Suppressor macrophage (primary cell): ENCODE measurements at places on chromosomes 5 and 9.

DNA sequence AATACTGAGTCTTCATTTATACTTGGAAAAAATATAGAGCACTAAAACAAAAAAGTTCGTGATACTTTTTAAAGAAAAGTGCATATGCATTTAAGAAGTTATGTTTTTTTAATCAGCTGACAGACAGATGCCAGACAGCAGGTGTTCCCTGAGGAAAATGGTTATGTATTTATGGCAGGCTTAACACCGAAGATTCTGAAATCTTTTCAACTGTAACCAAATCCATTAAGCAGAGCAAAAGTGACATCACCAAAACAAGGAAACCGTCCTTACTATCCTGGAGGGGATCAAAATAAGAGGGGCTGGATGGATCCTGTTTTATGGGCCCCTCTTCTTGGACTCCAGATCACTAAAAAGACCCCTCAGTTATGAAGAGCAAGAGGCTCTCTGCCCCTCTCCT lies 404.9 kb upstream of the ADAMTS16 start:
- no peak for DNase-seq

- peak; percentile 46 for DNase-seq
Measured at GRCh38 chr9:20621471-20622329, 599 bp downstream of the MLLT3 start.

DNA sequence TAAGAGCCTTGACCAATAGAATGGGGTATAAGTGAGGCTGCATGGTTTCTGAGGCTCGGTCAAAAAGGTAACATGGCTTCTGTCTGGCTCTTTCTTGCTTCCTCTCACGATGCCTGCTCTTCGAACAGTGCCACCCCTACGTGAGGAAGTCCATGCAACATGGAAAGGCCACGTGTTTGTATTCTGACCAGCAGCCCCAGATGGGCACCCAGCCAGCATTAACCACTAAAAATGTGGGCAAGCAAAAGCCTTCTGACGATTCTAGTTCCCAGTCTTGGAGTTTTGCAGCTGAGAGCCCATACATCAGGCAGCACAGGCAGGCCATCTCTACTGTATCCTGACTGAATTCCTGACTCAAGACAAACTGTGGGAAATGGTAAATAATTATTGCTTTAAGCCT lies 24.2 kb upstream of the NREP start:
- DNase-seq, result peak; percentile 93

- DNase-seq, result no peak
Measured at GRCh38 chr9:121021301-121021700, 28.8 kb downstream of the C5 start.

DNA sequence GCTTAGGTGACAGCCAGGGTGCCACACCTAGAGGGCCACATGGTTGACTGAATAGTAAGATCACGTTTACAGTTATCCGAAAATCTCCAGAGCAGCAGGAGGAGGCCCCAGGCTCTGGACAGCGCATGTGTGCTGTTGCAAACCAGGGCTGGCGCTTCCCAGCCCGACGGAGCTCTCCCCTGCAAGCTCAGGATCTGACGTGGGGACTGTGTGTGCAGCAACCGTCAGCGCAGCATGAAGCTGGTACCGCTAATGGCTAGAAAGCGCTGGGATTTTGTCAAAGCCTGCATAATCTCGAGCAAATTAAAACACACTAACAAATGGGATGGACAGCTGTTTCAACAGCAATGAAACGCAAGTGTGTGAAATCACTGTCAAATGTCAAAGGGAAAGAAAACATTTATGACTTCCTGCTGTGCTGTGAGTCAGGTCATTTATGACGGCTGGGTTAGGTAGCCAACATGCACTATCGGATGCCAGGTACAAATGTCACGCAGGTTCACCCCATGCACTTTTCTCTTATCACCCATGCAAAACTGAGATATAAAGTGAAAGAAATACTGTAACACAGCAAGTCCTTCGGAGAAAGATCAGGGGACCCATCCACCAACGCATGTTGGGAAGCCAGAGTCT lies 7.5 kb downstream of the SURF4 start:
- DNase-seq, result no peak

GRCh38 chr5:173729079-173729765 lies 112.8 kb upstream of the BOD1 start:
- no peak for DNase-seq

GRCh38 chr5:147557876-147558745 lies 48.2 kb upstream of the DPYSL3 start:
- no peak for DNase-seq

DNA sequence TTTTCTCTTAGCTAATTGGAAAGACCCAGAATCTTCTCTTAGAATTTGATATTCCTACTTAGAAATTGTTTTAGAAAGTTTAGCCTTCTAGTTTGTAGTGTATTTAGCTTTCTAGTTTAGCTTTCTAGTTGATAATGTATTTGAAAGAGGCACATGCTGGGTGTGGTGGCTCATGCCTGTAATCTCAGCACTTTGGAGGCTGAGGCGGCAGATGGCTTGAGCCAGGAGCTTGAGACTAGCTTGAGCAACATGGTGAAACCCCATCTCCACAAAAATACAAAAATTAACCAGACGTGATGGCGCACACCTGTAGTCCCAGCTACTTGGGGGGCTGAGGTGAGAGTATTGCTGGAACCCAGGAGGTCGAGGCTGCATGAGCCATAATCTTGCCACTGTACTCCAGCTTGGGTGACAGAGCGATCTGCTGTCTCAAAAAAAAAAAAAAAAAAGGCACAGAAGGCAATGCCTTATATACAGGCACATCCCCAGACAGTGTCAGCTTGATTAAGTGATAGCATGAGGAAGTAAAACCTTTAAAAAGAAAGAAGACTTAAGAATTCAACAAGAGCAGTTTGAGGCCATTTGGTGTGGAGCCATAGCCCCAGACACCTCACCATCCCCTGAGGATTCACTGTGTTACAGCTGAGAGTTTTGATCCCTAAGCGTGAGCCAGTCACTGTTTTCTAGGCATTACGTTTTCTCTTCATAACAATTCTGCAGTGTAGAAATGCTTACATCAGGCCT lies 34.6 kb downstream of the ZSWIM6 start:
- no peak for DNase-seq

DNA sequence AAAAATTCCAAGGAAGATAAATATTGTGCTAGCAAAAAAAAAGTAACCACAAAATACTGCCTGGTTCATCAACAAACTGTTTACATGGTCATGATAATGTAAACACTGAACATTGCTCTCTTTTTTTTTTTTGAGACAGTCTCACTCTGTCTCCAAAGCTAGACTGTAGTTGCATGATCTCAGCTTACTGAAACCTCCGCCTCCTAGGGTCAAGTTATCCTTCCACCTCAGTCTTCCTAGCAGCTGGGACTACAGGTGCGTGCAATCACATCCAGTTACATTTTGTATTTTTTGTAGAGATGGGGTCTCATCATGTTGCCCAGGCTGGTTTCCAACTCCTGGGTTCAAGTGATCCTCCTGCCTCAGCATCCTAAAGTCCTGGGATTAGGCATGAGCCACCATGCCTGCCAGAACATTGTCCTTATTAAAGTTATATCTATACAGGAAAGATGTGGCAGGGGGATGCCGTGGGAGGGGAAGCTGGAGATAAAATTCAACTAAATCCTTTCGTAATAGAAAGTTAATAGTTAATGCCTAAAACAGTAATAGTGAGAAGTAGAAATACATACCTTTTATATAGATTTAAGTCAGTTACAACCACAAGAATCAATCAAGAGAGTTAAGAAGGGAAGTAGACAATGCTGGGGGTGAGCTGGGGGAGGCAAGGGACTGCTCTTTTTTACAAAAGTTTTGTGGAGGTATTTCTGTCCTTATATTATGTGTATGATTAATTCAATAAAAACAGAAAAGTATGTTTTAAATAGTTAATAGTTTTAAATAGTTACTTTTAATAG lies 52.3 kb downstream of the RGMB start:
- DNase-seq, result no peak

DNA sequence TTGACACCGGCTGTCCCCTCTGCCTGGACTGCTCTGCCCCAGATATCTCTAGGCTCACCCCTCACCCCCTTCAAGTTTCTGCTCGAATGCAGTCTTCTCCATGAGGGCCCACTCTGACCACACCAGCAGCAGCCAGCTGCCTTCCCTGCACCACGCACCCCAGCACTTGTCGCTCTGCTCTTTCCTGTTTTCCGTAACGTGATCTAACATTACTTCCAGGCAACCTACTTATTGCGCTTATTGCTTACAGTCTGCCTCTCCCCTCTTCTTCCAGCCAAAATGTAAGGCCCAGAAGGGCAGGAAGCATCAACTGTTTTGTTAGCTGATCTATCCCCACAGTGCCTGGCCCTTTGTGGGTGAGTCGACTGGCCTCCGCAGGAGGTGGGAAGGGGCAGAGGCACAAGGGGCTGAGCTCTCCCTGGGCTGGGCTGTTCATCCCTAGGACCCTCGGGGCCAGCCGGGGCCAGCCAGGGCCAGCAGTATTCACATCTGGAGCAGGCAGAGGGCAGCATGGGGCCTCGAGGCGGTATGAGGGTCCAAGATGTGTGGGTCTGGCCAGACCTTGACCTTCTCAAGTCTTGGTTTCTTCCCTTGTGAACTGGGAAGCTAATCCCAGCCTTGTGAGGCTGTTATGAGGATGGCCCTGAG lies 11.6 kb upstream of the DBN1 start:
- no peak for DNase-seq

GRCh38 chr9:23740531-23740930 lies 85.5 kb downstream of the ELAVL2 start:
- no peak for DNase-seq
